Left renal pelvis (tissue), 4 donors: ENCODE measurements at places on chromosomes 16 and 17. TPM values are rescaled to one million over a fixed set of nuclear protein-coding genes. Genes with fewer than 3 reads are reported as not detected.

DNA sequence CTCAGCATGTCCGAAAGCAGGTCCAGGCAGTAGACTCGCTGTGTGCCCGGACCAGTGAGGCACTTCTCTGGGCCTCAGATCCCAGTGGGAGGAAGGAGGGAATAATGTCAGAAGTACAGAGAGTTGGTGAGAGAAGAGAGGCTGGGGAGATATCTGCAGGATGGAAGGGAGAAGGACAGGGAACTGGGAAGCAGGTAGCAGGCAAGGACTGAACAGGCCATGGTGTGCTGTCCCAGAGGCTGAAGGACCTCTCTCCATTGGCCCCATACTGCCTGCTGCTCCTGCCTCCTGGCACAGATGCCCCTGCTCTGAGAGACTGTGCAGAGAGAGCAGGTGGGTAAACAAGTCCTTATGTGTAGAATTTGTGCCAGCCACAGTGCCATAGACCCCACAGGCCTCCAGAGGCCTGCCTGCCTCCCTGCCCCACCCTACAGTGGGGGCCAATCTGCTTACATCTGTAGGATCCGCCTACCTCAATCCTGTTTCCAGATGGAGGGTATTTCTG, 34.2 kb upstream of the CRHR1 start:
- DNase-seq, result no peak

- DNase-seq, result no peak
These were observed 51.0 kb upstream of the ENPP7 start for GRCh38 chr17:79679631-79680317.

Gene MC1R
- polyA plus RNA-seq, result 8.6 TPM

DNA sequence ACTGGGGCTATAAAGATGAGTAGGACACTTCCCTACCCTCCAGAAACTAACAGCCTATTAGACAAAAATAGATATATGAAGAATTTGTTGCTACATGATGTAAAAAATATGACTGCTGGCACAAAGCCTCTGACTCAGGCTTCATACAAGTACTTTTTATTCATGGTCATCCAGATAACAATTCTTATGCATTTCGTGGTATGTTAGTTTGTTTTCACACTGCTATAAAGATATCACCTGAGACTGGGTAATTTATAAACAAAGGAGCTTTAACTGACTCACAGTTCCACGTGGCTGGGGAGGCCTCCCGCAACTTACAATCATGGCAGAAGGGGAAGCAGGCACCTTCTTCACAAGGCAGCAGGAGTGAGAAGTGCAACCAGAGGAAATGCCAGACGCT, 112.5 kb upstream of the HLF start:
- no peak for DNase-seq

DNA sequence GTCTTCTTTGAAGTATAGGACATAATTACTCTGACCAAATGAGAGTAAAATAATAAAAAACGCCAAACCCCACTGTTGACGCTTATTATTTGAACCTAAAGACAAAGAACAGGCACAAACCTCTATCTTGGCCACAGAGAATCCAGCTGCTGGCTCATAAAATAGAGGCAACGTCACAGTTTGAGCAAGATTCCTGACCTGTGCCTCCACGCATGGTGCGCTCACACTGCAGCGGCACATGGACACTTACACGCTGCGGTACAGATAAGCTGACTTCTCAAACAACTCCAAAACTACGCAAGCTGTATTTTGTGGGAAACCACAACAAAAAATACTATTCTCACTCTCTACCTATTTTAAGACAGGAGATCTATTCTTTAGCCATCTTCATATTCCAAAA, 38.8 kb upstream of the TRAP1 start:
- DNase-seq, result no peak

- no peak for DNase-seq
These were observed 17.0 kb downstream of the ABCC1 start for GRCh38 chr16:15966420-15966819.

- DNase-seq, result no peak
These were observed 746 bp downstream of the GNAO1 start for GRCh38 chr16:56191835-56192634.

Gene CARD14
- 1.6 TPM for polyA plus RNA-seq
